Suprapubic skin (tissue), 4 donors: ENCODE measurements at places on chromosomes 3 and 15. TPM values are rescaled to one million over a fixed set of nuclear protein-coding genes. Genes with fewer than 3 reads are reported as not detected.

DNA sequence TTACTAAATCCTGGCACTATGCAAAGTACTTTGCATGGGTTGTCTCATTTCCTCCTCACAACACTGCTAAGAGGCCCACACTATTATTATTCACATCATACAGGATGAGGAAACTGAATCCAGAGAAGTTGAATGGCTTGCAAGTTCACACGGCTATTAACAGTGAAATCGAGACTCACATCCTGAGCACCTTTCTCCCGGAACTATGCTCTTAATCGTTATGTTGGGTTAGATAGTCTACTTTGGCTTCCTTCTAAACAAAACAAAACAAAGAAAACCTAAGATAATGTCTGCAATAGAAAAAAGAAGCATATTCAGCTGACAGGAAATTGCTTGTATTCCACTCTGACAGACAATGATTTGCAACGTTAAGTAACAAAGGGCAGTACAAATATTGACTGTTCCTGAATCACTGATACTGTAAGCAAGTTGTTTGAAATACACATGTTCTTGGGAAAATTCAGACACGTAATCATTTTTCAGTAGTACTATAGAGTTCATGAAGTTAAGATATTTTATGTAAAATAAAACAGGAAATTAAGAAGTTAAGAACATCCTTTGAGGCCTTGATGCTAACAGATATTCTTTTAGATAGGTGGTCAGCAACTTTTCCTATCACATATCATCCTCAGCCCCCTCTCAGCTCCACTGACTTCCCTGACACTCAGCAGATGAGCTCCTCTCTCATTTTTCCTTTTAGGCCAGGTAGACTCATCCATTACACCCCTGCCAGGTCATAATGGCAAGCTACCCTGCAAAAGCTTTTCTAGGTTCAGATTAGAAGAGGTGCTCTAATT lies 40.7 kb downstream of the C2CD4B start:
- H3K4me1 ChIP-seq: peaks cover 8% of the 10 kb centered on the region
- no peak overlapping the region for H3K27ac ChIP-seq
- no peak for DNase-seq
- H3K4me3 ChIP-seq: no peak overlapping the region

DNA sequence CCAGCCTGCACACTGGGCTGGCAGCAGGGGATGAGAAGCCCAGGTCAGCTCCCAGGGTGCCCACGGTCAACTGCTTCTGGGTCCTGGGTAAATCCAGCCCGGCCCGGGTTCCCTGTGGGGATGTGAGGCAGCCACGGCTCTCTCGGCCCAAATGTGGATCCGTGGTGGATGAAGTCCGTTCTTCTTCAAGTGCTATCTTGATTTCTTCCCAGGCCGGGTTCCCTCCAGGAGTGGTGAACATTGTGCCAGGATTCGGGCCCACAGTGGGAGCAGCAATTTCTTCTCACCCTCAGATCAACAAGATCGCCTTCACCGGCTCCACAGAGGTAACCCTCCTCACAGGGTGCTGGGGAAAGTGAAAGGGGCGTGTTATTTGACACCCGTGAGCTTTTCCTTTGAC lies 16.1 kb downstream of the ALDH1A3 start:
- no peak overlapping the region for H3K27ac ChIP-seq
- no peak overlapping the region for H3K4me3 ChIP-seq
- H3K27me3 ChIP-seq: no peaks in the 10 kb centered on the region
- no peak for DNase-seq

The CD200 gene
- 2.7 TPM for total RNA-seq

The SERPINI1 gene
- 1.9 TPM for total RNA-seq

DNA sequence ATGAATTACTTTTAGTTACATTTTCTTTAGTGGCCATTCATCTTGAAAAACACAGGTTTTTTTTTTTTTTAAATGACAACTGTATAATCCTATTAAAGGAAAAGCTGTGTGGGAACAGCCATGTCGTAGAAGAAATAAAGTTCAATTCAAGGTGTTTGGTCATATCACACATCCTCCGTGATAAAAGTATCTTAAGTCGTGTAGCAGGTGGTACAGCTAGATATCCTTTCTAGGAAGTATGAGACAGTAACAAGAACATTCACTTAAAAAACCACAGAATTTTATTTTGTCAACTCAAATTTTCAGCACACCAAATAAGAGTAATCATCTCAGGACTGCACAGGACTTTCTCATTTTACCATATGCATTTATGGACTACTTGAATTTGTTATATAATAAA lies 16.1 kb downstream of the ZDHHC23 start:
- H3K36me3 ChIP-seq: peaks cover 7% of the 10 kb centered on the region
- H3K27me3 ChIP-seq: no peaks in the 10 kb centered on the region
- no peaks in the 10 kb centered on the region for H3K4me1 ChIP-seq
- H3K4me3 ChIP-seq: no peak overlapping the region
- H3K27ac ChIP-seq: no peak overlapping the region
- DNase-seq: no peak

The ANKRD34C gene
- not detected for total RNA-seq

GRCh38 chr3:95341314-95341713 lies 1278.5 kb downstream of the NSUN3 start:
- no peaks in the 10 kb centered on the region for H3K4me1 ChIP-seq
- H3K4me3 ChIP-seq: no peak overlapping the region
- no peak overlapping the region for H3K27ac ChIP-seq
- no peaks in the 10 kb centered on the region for H3K27me3 ChIP-seq
- H3K36me3 ChIP-seq: no peaks in the 10 kb centered on the region

DNA sequence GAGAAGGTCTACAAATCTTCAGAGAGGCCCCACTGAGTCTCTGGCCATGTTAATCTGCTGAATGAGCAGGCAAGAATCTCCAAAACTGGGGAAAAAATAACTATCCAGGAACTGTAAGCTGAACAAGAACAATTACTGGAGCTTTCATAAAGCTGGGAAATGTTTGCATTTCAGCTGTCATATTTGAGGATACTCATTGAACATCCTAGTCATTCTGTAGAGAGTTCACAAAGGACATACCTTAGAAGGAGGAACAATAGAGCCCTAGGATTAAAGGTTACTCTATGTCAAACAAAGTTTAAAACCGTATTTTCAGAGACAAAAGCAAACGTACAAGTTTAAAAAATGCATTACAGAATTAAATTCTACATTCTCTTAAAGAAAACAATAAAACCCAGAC lies 257.5 kb downstream of the SCAPER start:
- DNase-seq: no peak
- H3K4me1 ChIP-seq: no peaks in the 10 kb centered on the region
- no peak overlapping the region for H3K27ac ChIP-seq
- H3K4me3 ChIP-seq: no peak overlapping the region
- peaks cover 5% of the 10 kb centered on the region for H3K36me3 ChIP-seq
- no peaks in the 10 kb centered on the region for H3K27me3 ChIP-seq

- H3K4me3 ChIP-seq: no peak overlapping the region
- H3K4me1 ChIP-seq: no peaks in the 10 kb centered on the region
- no peak overlapping the region for H3K27ac ChIP-seq
- no peaks in the 10 kb centered on the region for H3K27me3 ChIP-seq
- DNase-seq: no peak
- no peaks in the 10 kb centered on the region for H3K36me3 ChIP-seq
Measured at GRCh38 chr15:34732430-34732829, 22.4 kb downstream of the GJD2 start.

The GOLGA8T gene
- total RNA-seq: not detected

DNA sequence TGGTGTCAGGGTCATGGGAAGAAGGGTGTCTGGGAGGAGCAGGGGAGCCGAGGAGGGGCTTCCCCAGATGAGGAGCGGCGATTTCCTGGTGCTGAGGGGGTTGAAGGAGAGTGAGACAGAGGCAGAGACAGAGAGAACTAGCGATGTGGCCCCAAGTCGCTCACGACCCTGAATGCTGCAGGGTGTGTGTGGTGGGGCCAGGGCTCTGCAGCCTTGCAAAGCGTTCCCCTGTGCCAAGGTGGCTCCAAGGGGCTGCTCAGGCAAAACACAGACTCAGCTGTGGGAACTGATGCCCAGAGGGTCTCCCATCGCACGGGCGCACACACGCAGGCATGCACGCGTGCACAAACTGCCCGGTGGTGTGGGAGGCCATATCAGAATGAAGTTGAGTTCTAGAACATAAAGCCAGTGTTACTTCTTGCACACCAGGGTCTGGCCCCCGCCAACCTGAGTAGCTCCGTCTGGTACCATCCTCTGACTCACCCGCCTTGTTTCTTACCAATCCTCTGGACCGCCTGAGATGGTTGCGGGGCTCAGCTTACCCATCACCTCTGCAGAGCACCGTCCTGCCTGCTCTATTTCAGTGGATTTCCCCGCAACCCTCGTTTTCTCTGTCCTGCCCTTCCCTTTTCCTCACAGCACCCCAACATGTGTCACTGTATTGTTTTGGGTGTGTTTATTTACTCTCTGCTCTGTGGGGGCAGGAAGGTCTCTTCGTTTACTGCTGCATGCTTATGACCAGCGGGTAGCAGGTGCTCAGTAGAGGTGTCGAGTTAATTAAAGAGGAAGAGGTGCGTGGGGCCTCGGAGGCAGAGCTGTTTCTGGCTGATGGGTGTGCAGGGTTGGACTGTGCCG lies 4.5 kb downstream of the MELTF start:
- peaks cover 6% of the 10 kb centered on the region for H3K27me3 ChIP-seq
- H3K36me3 ChIP-seq: no peaks in the 10 kb centered on the region
- H3K4me1 ChIP-seq: peaks cover 22% of the 10 kb centered on the region
- no peak for DNase-seq
- H3K27ac ChIP-seq: no peak overlapping the region
- H3K4me3 ChIP-seq: no peak overlapping the region

DNA sequence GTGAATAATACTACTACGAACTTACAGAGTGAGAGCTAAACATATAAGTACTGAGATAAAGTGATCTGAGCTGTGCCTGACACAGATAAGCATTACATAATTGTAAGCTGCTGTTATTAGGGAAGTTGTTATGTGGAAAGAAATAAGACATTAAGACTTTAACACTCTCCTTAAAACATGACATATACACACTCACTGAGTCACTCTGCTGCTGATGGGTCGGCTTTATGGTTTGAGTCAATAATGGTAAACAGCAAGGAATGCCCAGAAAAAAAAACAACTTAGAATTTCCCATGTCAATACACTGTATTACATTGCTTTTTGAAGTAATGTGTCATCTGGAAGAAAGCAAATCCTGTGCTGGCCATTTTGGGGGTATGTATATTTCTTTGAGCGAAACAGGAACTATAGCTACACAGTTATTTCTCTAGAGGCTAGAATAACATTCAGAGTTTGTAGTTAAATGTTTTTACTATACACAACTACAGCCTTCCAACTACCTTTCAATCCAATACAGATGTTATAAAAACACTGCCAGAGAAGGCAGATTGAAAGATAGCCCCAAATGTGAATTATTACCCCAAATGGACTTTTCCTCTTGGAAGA lies 22.8 kb upstream of the SPRED1 start:
- no peaks in the 10 kb centered on the region for H3K36me3 ChIP-seq
- no peak for DNase-seq
- H3K4me1 ChIP-seq: peaks cover 5% of the 10 kb centered on the region
- H3K27ac ChIP-seq: no peak overlapping the region
- no peak overlapping the region for H3K4me3 ChIP-seq

The KBTBD13 gene
- not detected for total RNA-seq
